NCI-H226 (cell line): ENCODE measurements at places on chromosomes 16 and 17.

DNA sequence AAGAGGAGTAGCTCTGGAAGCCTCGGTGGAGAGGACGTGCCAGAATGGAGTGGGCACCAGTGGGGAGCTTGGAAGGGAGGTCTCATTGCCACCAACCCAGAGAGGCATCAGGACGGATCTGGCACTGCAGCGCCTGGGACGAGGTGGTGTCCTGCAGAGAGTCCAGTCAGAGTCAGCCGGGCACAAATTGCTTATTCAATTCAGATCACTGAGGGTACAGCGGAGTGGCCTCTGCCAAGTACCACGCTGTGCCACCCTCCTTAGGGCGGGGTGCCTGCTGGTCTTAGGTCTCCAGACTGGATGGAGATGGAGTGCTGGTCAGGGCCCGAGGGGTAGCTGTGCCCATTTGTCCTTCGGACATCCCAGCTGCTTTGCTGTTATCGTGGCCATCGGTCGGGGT is 18.9 kb upstream of the SPPL2C start:
- DNase-seq = no peak

GRCh38 chr16:68935008-68935407 is 91.7 kb downstream of the TANGO6 start:
- no peak for DNase-seq

DNA sequence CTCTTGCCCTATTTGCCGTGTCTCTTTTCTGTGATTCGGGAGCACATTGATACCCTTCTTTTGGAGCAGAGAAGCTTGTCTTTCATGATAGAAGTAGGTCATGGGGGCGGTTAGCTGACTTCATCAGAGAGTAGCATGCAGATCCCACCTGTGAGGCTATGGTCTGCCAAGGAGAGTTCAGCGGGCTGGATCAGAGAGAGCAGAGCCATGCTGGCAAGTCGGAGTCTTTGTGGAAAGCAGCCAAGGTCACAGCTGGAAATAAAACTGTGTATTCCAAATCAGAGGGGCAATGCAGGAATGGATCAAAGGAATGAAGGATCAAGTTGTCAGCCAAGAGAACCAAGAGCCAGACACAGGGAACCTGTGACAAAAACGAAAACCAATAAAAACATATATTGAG is 595.9 kb downstream of the WWOX start:
- no peak for DNase-seq

DNA sequence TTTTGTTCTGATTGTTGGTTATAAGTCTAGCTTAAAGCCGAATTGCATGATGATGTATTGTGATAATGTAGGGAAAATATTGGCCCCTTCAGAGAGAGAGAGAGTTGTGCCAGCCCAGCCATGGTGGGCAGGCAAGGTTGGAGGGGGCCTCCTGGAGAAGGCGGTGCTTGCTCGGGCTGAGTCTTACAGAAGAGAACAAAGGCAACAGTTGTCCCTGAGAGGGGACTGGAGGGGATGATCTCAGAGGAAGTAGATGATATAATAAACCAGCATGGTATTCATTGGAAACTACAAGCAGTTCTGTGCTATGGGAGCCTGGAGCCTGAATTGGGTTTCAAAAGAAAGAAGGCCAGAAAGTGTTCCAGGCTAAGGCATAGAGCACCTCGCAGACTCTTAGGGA is 173.8 kb downstream of the RPTOR start:
- DNase-seq = no peak

- no peak for DNase-seq
These were observed at the start of gene ABR for GRCh38 chr17:1179818-1180742. Gene ABR (minus strand): TSS chr17:1179981. CDS start chr17:1179727, 254 bp downstream.

DNA sequence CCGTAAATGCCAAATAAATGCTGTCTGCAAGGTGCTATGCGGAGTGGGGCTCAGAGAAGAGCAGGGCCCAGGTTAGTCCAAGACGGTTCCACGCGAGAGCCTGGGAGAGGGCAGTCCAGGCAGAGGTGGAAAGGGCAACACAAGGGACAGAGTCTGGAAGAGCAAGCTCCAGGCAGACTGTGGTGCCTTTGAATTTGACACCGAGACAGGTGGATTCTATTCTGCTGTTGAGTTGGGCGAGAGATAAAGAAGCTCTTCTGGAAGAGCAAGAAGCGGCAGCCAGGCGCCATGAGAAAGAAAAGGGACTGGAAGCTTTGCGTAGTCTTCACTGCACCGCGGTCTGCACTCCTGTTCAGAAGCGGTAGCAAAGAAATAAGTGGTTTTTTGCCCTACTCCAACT is 55.6 kb downstream of the CYTH1 start:
- no peak for DNase-seq

- no peak for DNase-seq
These were observed 217.9 kb upstream of the PSMD7 start for GRCh38 chr16:74078511-74079231.

- DNase-seq = no peak
These were observed 477.4 kb downstream of the SLC39A11 start for GRCh38 chr17:72614871-72615626.

GRCh38 chr16:81497690-81498089 is 53.1 kb downstream of the CMIP start:
- DNase-seq = no peak

DNA sequence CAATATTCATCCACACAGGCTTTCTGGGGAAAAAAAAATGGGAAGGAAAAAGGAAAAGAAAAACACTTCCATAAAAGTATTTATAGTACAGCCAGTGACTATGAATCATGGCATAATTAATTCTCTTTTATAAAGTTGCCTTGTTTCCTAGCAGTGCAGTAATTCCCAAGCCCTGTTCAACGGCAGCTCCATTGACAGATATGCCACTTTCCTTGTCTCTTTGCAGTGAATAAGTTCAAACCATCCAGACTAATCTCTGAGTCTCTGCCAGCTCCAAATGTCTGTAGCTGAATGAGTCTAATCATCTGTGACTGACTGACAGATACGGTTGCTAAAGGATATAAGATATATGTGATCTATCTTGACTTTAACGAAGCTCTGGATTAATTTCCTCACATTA is 52.9 kb upstream of the KCNJ16 start:
- no peak for DNase-seq

- no peak for DNase-seq
These were observed 40.8 kb upstream of the VPS4A start for GRCh38 chr16:69270395-69270794.

GRCh38 chr16:29316761-29317183 is 89.7 kb downstream of the NPIPB11 start:
- no peak for DNase-seq
